ENCODE measurements at places on chromosomes 7 and 10.

GRCh38 chr7:135731-136645 lies 56.4 kb upstream of the FAM20C start:
- H3K36me3 ChIP-seq: no peaks in the 10 kb centered on the region
- no peaks in the 10 kb centered on the region for H3K4me1 ChIP-seq
- H3K27ac ChIP-seq: no peak overlapping the region
- peaks cover 12% of the 10 kb centered on the region for H3K27me3 ChIP-seq
- DNase-seq: no peak
- no peak overlapping the region for H3K4me3 ChIP-seq

DNA sequence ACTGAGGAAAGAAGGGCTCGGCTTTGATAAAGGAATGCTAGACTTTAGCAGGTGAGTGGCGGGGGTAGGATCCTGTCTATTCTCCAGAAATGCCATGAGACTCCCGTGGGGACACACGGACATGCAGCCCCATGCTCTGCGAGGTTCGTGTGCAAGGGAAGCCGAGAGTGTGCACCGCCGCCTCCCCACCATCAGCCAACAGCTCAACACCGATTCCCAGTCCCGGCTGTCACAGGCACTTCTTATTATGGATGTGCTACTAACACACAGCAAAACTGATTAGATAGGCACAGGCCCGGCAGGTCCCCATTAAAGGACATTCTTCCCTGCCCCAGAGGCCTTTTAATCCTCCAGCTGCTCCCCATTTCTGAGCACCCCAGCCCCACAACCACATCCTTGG lies 154.4 kb downstream of the PRKAG2 start:
- H3K36me3 ChIP-seq: no peaks in the 10 kb centered on the region
- no peak overlapping the region for H3K27ac ChIP-seq
- peaks cover 24% of the 10 kb centered on the region for H3K4me1 ChIP-seq
- no peaks in the 10 kb centered on the region for H3K27me3 ChIP-seq
- no peak overlapping the region for H3K4me3 ChIP-seq

- no peak overlapping the region for H3K27ac ChIP-seq
- no peak for DNase-seq
- no peak overlapping the region for H3K4me3 ChIP-seq
- peaks cover 7% of the 10 kb centered on the region for H3K4me1 ChIP-seq
Observed at GRCh38 chr10:102157224-102157623, 5.0 kb downstream of the NOLC1 start.

GRCh38 chr7:155395176-155395797 lies 62.6 kb upstream of the EN2 start:
- H3K36me3 ChIP-seq: no peaks in the 10 kb centered on the region
- DNase-seq: no peak
- H3K27me3 ChIP-seq: no peaks in the 10 kb centered on the region

GRCh38 chr10:107230887-107231286 lies 66.4 kb upstream of the SORCS1 start:
- H3K36me3 ChIP-seq: no peaks in the 10 kb centered on the region
- H3K27ac ChIP-seq: no peak overlapping the region
- no peak overlapping the region for H3K4me3 ChIP-seq
- no peaks in the 10 kb centered on the region for H3K27me3 ChIP-seq
- no peak for DNase-seq

- H3K27me3 ChIP-seq: peaks cover 35% of the 10 kb centered on the region
- H3K4me3 ChIP-seq: no peak overlapping the region
- no peak for DNase-seq
- H3K4me1 ChIP-seq: no peaks in the 10 kb centered on the region
Observed at GRCh38 chr10:14062528-14063260, 268.0 kb downstream of the FRMD4A start.

DNA sequence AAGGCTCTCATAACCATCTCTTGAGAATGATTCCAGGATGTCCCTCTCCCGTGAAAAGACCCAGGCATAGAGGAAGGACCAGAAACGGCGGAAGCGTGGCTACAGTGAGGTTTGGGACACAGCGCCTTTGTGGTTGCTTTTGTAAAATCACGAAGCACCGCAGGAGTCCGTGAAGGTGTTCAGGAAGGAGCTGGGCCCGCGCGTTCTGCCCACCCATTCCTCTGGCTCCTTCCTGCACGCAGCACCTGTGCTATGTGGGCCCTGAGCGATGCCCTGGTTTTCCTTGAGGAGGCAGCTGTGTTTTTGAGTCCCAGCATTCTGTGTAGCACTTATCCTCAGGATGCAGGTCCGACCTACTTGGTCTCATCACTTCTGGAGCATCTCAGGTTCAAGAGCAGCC lies 112.8 kb downstream of the TRRAP start:
- H3K27me3 ChIP-seq: no peaks in the 10 kb centered on the region
- no peak for DNase-seq
- H3K27ac ChIP-seq: no peak overlapping the region
- H3K4me1 ChIP-seq: no peaks in the 10 kb centered on the region

DNA sequence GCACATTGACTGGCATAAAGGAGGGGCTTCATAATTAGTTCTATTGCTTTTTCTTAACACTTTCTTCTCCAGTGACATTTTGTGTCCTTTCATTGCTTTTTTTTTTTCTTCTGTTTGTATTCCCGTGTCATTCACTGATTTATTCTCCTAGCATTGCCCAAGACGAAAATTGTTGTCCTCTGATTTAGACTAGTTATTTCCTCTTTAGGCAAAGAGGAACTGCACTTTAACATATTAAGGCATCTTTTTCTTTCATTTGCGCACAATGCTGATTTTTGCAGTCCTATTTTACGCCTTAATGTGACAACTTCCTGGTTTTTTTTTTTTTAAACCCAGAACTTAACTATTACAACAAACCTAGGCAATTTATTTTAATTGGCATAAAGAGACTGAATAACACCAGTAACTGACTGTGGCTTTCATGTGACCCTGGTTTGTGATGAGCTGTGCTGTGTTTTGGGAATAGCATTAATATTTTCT lies 39.7 kb downstream of the ARID5B start:
- H3K36me3 ChIP-seq: peaks cover 3% of the 10 kb centered on the region
- no peak overlapping the region for H3K4me3 ChIP-seq
- H3K27ac ChIP-seq: no peak overlapping the region
- no peak for DNase-seq
- H3K27me3 ChIP-seq: no peaks in the 10 kb centered on the region

DNA sequence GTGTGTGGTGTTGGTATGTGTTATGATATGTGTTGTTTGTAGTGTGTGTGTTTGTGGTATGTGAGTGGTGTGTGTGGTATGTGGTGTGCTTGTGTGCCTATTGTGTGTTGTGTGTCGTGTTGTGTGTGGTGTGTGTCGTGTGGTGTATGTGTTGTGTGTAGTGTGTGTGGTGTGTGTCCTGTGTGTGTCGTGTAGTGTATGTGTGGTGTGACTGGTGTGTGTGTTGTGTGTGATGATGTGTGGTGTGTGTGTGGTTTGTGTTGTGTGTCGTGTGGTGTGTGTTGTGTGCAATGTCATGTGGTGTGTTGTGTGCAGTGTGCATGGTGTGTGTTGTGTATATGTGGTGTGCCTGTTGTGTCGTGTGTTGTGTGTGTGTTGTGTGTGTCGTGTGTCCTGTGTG lies 144.6 kb downstream of the DNAJB6 start:
- no peaks in the 10 kb centered on the region for H3K36me3 ChIP-seq
- H3K4me3 ChIP-seq: no peak overlapping the region
- no peak overlapping the region for H3K27ac ChIP-seq

- H3K36me3 ChIP-seq: no peaks in the 10 kb centered on the region
- no peaks in the 10 kb centered on the region for H3K27me3 ChIP-seq
- no peaks in the 10 kb centered on the region for H3K4me1 ChIP-seq
- DNase-seq: no peak
- H3K4me3 ChIP-seq: no peak overlapping the region
Observed at GRCh38 chr10:62760401-62760800, 44.1 kb upstream of the ADO start.

DNA sequence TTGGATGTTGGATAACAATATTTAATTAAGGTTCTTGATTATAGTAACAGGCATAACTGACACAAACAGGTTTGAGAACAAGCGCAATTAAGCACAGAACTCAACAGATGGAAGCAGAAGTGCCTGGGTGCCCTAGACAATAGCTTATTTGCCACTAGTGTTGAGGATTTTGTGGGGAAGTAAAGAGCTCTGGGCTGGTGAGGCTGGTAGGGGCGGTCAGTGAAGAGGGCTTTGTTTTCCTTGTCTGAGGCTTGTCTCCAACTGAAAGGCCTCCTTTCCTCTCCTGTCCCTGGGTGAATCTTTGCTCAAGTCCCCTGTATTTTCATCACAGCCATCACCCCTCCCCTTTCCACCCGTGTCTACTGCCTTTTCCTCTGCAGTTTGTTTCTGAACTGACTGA lies 104.6 kb downstream of the KAT6B start:
- no peak overlapping the region for H3K27ac ChIP-seq
- H3K4me3 ChIP-seq: no peak overlapping the region
- DNase-seq: no peak
- H3K27me3 ChIP-seq: no peaks in the 10 kb centered on the region

DNA sequence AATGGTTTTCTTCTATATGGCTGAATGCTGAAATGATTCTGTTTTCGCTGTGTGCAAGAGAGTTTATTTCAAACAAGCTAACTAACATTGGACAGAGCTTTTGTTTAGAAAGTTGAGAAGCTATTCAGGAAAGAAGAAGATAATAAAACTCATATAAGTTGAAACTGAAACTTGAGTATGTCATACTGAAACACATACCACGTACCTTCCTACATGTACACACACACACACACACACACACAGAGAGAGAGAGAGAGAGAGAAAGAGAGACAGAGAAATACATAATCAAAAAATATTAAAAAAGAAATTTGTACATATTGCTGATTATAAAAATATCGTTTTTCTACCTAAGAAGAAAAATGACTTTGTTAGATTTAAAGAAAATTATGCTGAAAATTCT lies 561.9 kb upstream of the KCND2 start:
- DNase-seq: no peak

DNA sequence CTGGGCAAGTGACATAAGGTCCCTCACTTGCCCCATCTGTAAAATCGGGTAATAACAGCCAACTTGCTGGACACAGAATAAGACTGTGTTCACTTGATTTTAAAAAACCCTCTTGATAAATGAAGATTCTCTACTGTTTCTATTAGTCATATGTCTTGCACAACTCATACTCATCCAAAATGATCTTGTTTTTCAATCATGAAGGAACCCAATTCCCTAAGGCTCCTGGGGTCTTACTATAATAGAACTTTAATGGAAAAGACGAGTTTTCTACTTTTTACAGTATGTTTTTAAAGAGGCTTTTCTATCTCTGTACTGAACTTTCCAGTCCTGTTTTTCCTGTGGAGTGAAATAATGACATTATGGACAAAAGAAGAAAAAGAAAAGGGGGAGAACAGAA lies 103.8 kb downstream of the ARID5B start:
- H3K4me3 ChIP-seq: no peak overlapping the region
- H3K27me3 ChIP-seq: no peaks in the 10 kb centered on the region
- H3K4me1 ChIP-seq: no peaks in the 10 kb centered on the region
- H3K36me3 ChIP-seq: no peaks in the 10 kb centered on the region

DNA sequence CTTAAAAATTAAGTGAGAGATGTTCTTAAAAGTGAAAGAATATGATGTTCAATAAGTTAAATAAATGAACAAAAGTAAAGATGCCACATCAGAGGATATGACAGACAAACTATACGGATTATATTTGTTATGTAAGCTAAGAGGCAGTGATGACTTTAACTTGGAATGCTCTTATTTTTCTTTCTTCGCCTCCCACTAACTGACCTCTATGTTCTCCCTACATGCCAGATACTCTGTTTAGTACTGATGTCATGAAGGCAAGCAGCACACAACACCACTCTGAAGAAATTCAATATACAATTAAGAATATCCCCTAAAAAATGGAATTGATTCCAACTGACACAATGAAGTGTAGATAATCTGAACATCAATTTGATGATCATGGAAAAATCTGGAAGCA lies 223.4 kb downstream of the DOCK4 start:
- no peak overlapping the region for H3K4me3 ChIP-seq
- no peaks in the 10 kb centered on the region for H3K27me3 ChIP-seq
- H3K36me3 ChIP-seq: no peaks in the 10 kb centered on the region
- DNase-seq: no peak
- H3K4me1 ChIP-seq: no peaks in the 10 kb centered on the region

DNA sequence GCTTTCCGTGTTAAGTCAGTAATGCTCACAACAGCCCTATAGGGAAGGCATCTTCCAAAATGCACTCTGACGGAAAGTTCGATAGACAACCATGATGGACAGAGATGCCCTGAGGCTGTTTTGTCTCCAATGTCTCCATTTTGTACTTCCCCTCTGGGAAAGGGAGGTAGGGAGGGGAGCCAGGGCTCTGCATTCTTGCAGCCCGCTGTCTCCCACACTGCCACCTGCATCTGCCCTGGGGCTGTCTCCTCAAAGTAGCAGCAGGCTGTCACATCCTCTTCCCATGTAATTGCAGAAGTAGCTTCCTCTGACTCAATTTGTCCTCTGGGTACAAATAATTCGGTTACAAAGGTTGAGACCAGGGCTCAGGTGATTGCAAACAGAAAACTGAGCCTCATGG lies 131.4 kb downstream of the GPAM start:
- H3K27me3 ChIP-seq: peaks cover 64% of the 10 kb centered on the region
- H3K36me3 ChIP-seq: no peaks in the 10 kb centered on the region
- no peak for DNase-seq
- H3K27ac ChIP-seq: no peak overlapping the region

GRCh38 chr10:77285529-77286182 lies 352.0 kb downstream of the KCNMA1 start:
- no peak for DNase-seq
- H3K27ac ChIP-seq: no peak overlapping the region
- H3K4me1 ChIP-seq: no peaks in the 10 kb centered on the region
- no peaks in the 10 kb centered on the region for H3K36me3 ChIP-seq
- peaks cover 77% of the 10 kb centered on the region for H3K27me3 ChIP-seq

- no peaks in the 10 kb centered on the region for H3K27me3 ChIP-seq
- DNase-seq: no peak
- no peaks in the 10 kb centered on the region for H3K4me1 ChIP-seq
- H3K27ac ChIP-seq: no peak overlapping the region
- H3K4me3 ChIP-seq: no peak overlapping the region
Observed at GRCh38 chr7:127928852-127929251, 102.4 kb downstream of the LRRC4 start.

DNA sequence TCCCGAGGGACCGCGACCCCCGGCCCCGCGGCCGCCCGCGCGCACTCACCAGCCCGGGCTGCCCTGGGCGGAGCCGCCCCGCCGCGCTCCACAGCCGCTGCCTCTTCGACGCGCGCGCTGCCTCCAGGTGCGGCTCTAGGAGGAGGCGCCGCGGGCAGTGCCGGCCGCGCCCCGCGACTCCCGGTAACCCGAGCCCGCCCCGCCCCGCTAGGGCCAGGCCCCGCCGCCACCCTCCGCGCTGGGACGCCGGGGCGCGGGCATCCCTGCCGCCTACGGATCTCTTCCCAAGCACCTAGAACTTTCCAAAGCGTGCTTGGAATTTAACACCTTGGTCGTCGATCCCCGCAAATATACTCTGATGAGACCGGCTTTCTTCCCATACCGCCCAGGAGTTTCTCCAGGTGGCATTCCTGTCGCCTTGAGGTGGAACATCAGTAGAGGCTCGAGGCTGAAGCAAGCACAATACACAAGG lies at the start of gene SLC26A5:
SLC26A5 (minus strand) TSS at position 159 of the 472 bp plus-strand sequence. CDS start 24,693 bp downstream, outside the sequence.
- no peak for DNase-seq
- no peaks in the 10 kb centered on the region for H3K36me3 ChIP-seq
- H3K4me1 ChIP-seq: peaks cover 14% of the 10 kb centered on the region
- H3K4me3 ChIP-seq: no peak within 1 kb of the TSS
- no peak within 1 kb of the TSS for H3K27ac ChIP-seq

GRCh38 chr7:74454021-74454924 lies 567 bp downstream of the GTF2IRD1 start:
- no peak for DNase-seq
- no peaks in the 10 kb centered on the region for H3K36me3 ChIP-seq
- H3K4me3 ChIP-seq: peak overlapping the region; percentile 66
- peaks cover 23% of the 10 kb centered on the region for H3K4me1 ChIP-seq
- peak overlapping the region; percentile 60 for H3K27ac ChIP-seq

- H3K27me3 ChIP-seq: no peaks in the 10 kb centered on the region
- peaks cover 3% of the 10 kb centered on the region for H3K4me1 ChIP-seq
- no peak overlapping the region for H3K27ac ChIP-seq
- H3K4me3 ChIP-seq: no peak overlapping the region
Observed at GRCh38 chr7:92717993-92718716, 118.2 kb downstream of the CDK6 start.
